ENCODE measurements at places on chromosomes 1 and 21. TPM values are rescaled to one million over a fixed set of nuclear protein-coding genes. Genes with fewer than 3 reads are reported as not detected.

- no peak for DNase-seq
Observed at GRCh38 chr1:56557746-56558145, 21.6 kb downstream of the PLPP3 start.

The GREM2 gene
- total RNA-seq = 1.6 TPM

- peak; percentile 51 for DNase-seq
Observed at GRCh38 chr1:7902478-7903085, 38.1 kb downstream of the TNFRSF9 start.

The CELA2B gene
- total RNA-seq = not detected

GRCh38 chr1:154427173-154428139, 22.3 kb downstream of the IL6R start:
- DNase-seq = no peak

DNA sequence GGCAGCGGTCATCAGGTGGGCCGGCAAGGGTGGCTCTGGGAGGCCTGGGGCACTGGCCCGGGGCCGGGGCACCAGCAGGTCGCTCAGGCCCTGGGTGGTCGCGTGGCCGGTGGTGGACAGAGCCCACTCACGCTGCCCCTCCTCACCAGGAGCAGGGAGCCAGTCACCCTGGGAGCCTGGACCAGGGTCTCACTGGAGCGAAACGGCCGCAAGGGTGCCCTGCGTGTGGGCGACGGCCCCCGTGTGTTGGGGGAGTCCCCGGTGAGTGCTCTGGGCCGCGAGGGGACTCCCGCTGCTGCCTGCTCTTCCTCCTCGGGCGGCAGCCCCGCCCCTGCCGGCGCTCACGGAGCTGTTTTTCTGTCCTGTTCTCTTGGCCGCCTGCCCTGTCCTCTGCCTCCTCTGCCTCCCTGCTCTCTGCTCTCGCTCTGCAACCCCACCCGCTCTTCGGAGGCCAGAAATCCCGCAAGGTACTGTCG, 23.5 kb downstream of the RNF223 start:
- DNase-seq = no peak

Data from CD4-positive, alpha-beta memory T cell (primary cell).